Naive thymus-derived CD8-positive, alpha-beta T cell (primary cell): ENCODE measurements at places on chromosomes 5 and 9.

DNA sequence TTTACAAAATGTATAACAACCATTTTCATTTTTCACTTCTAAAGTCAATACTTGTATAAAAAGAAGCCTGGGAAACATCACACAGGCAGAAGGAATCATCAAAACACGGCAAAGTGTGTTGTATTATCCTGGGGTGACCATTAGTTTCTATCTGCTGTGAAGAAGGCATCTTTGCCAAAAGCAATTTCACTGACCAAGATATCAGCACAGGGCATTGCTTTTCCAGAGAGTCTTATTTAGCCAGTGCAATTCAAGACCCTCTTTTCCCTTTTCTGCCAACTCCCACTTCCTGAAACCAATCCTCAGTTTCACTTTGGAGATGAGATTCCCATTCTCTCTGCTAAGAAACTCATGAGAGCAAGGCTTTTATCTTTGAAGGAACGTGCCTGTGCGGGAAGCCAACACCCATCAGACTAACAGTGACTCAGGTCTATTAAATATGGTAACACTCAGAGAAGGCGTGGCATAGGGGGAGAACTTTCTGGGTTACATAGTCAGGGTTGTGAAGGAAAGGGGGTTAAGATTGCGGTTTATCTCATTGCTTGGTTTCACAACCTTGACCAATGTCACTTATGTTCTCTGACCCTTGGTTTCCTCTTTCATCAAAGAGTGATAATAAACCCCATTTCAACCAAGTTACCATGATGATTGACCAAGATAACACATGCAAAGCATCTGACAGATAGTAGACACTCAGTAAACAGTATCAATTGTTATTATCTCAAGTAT is 666.9 kb upstream of the KLF4 start:
- DNase-seq = no peak

- no peak for DNase-seq
These were observed 27.2 kb downstream of the ATP6V0E1 start for GRCh38 chr5:173010547-173011464.

DNA sequence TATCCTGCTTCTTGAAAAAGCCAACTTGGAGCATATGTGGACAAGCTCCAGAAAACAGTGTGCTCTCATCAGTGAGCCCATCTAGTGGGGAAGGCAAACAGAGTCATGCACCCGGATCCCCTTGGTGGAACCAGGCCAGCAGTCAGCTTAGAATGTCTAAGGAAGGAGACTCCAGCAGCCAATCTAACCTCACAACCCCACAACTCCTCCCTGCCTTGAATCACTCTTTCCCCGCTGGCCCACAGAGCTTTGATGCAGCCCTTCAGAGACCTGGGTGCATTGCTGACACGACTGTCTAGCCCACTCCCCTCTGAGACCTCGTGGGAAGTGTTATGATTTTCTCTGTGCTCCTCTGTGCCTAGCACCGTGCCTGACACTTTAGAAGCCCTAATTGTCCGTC is 623.7 kb downstream of the BNC2 start:
- no peak for DNase-seq

DNA sequence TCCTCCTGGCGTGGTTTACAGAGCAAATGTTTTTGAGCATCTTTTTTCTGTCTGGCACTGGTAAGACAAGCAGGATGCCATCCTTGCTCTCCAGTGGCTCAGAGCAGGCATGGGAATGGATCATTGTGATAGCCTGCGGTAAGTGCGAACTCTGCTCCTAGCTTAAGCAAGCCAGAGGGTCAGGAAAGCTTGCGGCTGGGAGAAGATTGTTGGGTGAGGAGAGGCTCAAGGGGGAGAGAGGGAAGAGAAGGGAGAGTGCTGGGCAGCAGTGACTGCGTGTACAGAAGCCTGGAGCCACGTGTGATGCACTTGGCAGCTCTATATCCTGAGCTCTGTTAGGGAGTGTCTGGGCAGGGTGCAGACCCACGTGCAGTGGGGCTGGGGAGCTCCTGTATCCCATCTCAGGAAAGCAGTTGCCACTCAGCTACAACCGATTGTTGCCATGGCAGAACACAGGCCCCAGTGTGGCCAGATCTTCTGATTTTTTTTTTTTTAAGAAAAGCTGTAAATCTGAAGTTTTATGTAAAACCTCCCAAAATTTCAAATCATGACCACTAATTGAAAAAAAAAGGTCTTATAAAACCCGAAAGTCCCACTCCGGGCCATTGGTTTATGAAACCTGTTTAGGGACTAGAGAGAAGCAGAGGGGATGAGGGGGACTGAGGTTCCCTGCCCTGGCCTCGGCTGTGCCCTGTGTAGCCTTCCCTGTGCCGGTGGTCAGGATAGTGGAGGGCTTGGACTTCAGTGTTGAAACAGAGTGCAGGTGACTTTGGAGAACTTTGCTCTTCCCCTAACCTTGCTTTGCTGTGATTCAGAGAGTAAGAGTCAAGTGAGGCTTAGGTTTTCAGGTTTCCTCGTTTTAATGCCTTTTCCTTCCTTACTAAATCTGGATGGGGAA is 67.3 kb downstream of the ZNF618 start:
- no peak for DNase-seq

DNA sequence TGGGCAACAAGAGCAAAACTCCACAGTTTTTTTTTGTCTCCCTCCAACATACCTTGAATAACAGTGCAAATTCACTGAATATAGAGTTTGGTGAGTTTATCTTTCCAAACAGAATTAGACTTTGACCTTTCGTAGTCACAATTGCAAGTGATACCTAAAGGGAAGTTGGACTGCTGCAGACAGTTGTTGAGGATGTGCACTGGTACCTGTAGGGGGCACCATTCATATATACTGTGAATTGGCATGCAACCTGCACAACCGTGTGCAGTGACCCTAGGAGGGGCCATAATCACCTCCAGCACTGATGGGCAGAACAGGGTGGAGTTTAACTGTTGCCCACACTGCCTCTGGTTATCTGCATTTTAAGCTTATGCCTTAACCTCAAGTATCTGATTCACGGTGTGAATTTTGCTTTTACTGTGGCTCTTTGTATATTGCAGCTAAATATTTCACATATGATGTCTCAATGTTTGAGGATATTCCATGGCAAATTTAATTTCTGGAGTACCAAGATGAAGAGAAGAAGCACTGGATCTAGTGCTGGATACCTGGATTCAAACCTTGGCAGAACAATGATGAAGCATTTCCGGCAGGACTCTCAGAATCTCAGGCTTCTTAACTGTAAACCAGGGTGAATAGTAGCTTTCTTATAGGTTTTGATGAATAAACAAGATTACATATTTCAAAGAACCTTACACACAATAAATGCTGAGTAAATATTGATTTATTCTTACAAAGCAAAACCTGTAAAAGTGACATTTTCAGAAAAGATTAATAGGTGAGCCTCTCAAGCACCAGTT is 144.3 kb downstream of the ACTBL2 start:
- DNase-seq = no peak

DNA sequence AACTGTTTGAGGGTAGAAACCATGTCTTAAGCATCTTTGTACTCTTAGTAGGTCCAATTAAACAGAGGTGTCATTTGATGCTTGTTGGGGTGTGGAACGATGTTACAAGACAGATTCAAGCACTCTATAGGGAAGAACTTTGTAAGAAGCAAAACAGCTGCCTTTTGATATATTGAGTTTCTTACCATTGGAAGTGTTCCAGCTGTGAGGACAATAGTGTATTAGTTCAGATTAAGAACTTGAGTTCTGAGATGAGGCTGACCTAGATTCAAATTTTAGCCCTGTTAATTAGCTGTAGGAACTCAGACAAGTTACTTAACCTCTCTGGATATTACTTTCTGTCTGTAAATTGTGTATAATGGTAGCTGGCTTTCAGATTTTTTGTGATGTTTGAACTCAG is 19.6 kb upstream of the ZNF462 start:
- DNase-seq = no peak
